ENCODE measurements at places on chromosomes 5 and 9.

- DNase-seq = no peak
Observed at GRCh38 chr9:16828340-16829281, 41.9 kb downstream of the BNC2 start.

DNA sequence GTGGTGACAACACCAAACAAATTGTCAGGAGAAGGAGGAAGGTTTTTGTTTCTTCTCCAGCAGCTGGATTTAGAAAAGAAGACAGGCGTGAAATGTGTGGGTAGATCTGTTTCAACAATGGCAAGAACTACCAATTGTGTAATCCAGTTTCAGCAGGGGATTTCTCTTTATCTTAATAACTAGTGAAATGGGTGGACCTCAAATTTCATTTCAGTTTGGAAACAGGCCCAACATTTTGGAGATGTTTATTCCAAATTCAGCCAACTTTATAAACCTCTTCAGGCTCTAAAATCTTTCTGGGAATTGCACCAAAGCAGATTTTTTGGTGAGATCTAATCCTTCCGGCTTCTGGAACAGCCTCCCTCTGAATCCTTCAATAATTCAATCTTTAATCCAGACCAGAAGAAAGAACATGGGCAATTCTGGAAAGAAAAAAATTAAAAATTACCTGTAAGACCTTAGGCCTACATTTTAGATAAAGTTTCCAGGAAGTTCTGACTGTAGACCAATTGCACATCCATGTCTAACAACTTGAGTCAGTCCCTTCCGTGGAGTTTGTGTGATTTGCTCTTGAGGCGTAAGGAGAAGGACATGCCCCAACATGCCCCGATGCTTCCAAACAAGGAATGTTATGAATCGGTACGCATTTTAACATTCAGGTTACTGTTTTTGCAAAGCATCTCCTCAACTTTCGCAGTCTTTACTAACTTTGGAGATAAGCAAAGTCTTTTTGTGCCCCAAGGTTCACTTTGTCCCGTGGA, 423.6 kb downstream of the IRX1 start:
- no peak for DNase-seq

DNA sequence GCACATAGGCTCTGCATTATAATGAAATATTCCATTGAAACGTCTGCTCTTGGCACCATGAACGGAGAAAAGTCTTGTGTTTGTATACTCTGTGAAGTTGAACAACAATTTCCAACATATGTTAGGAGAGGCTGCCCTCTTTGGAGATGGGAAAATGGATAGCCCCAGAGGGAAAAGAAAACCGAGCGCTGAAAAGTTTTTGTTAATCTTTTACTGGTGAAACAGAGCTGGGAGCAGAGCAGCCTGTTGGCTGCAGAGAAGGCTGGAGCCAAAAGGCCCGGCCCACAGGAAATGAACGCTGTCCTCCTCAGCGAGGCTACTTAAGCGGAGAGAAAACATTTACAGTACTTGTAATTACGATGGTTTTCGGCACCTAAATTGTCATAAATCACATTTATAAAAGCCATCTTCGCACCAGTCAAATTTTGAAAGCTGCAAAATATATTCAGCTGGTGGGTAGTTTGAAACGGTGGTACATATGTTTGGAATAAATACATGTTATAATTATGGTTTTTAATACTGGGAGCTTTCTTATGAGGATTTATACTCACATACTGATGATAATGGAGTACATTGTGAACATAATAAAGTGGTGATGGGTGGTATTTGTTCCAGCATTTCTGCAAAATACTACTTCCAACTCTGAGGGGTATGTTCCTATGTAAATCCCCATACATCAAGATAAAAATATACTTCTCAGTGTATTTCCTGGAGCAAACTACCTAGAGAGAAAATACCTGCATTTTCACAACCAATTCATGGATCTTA, 129.6 kb upstream of the CNTLN start:
- no peak for DNase-seq

DNA sequence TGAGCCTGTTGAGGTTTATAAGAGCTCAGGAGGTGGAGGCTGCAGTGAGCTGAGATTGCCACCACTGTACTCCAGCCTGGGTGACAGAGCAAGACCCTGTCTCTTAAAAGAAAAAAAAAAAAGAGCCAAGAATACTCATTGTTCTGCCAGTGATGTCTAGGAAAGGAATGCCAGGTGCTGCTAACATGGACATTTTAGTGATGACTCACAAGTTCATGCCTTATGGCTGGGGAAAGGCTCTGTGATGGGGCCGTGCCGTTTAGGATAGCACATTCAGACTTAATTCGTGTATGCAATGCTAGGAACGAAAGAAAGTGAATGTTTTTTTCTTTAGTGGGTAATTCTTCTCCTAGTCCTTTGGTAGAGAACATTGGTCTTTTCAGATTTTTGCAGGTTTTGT, 134.2 kb downstream of the ARHGAP26 start:
- no peak for DNase-seq

DNA sequence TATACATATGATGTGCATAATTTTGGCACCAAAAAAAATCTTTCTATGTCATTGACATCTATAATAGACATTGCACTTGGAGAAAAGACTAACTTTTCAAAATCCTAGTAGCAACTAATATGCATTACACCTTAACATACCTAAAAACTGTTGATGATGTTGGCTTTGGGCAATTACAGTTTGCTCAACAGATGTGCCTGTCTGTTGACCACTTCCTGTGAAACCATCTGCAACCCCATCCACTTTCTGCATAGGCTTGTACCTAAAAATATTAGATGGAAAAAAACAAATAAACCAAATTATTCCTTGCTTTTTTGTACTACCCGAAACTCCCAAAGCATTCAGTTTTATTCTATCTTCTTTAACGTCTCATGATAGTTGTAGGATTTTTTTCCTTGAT, 248.6 kb downstream of the RFX3 start:
- DNase-seq = no peak

GRCh38 chr5:30900367-30900766, 293.1 kb upstream of the CDH6 start:
- no peak for DNase-seq

DNA sequence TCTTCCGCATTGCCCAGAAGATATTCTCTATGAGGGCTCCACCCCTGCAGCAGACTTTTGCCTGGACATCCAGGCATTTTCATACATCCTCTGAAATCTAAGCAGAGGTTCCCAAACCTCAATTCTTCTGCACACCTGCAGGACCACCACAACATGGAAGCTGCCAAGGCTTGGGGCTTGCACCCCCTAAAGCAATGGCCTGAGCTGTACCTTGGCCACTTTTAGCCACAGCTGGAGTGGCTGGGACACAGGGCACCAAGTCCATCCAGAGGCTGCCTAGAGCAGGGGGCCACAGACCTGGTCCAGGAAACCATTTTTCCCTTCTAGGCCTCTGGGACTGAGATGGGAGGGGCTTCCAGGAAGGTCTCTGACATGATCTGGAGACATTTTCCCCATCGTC, 60.7 kb downstream of the ADAMTSL1 start:
- DNase-seq = no peak

DNA sequence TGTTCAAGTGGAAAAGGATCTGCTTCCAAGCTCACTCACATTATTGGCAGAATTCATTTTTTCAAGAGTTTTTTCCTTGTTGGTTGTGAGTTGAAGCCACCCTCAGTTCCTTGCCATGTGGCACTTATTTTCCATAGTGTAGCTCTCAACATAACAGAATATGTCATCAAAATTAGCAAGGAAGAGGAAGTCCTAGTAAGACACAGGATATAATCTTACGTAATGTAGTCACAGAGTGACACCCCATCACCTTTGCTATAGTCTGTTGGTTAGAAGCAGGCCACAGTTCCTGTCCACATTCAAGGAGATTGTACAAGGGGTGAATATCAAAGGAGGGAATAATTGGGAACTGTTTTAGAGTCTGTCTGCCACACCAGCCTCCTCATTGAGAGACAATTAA, 15.7 kb downstream of the IRGM start:
- DNase-seq = no peak

DNA sequence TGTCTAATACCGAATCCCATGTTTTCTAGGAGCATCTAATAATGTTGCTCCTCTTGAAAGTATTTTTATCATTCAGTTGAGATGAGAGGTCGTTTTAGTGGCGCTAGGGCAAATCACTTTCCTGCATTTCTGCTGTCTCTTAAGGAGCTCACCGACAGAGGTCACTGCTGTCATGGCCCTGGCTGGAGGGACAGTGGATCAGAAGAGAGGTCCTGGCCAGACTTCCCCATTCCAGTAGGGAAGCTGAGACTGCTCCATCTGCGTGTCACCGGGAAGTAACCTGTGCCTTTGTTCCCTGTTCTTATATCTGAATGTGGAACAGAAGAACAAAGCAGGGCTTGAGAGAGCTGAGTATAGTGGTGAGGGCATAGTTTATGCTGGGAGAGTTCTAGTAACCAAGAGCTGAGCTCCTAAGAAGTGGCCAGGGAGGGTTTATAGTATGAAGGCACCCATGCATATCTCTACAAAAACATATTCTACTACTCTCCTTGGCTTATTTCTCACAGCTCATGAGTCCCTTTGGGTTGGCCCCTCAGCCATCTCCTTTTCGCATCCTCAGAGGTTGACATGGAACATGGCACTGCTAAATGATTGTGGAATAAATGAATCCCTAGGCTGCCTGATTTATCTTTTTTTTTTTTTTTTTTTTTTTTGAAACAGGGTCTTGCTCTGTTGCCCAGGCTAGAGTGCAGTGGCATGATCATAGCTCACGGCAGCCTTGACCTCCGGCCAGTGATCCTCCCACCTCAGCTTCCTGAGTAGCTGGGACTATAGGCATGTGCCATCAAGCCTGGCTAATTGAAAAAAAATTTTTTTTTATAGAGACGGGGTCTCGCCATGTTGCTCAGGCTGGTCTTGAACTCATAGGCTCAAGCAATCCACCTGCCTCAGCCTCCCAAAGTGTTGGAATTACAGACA, 27.2 kb downstream of the ATP6V0E1 start:
- DNase-seq = no peak

GRCh38 chr5:58255386-58255785, 204.5 kb downstream of the PLK2 start:
- no peak for DNase-seq

GRCh38 chr5:143094087-143094521, 309.4 kb downstream of the NR3C1 start:
- DNase-seq = no peak

DNA sequence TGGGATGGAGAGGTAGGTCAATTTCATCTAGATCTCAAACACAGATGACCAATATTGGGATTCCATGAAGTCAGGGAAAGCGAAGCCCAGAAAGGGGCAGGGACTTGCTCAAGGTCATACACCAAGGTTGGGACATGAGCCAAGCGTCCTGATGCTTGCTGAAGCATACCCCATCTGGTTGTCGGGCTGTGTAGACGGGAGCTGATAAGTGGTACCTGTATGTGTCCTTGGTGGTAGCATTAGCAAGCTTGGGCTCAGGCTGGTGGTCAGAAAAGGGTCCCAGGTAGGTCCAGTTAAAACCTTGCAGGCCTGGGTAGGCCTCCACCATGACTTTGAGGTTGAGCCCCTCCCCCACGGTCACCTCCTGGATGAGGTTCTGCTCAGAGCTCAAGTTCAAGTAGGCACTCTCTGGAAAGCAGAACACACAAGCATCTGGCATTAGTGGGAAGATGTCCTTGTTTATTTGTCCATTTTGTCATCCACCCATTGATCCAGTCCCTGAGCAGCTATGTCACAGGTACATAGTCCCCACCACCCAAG, 13.2 kb downstream of the CSF1R start:
- no peak for DNase-seq

DNA sequence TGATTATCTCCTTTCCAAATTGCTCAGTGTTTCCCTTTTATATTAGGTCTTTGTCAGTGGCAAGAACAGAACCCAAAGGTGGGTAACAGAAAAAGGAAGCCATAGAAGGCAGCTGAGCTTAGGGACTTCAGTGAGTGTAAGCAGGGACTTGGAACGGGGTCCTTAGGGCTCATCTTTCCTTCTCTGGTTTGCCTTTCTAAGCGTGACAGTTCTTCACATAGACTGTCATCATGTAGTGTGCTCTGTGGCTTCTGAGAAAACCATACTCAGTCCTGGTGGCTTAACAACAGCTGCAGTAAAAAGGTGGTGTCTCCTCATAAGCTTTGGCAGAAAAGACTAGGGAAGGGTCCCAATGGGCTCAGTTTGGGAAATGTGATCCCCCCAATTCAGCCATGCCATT, 108.8 kb downstream of the SLC12A2 start:
- no peak for DNase-seq

DNA sequence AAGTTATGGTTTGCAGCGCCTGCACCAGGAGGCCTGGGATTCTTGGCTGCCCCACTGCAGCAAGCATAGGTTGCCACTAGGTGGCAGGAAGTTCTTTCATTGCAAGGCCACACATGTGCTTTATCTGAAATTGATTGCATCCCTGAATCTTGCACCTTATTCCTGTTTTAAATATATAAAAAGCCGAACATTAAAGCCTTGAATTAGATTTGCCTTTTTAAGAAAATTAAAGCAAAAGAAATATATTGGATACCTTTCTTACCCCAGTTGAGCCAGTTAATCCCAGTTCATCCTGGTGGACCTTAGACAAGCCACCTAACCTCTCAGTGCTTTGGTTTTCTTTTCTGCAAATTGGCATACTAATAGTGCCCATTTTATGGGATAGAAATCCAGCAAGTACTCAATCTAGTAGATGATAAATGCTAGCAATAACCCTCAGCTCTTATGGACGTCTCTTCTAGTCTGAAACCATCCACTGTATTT, 6.3 kb upstream of the TRMT10B start:
- peak; percentile 46 for DNase-seq
